HL-60 (cell line): ENCODE measurements at places on chromosomes 2 and 18.
A peak's percentile ranks its signal among the peaks of the same experiment; 100 is the strongest.

GRCh38 chr2:205582366-205582765 lies 99.9 kb upstream of the NRP2 start:
- no peak for DNase-seq

DNA sequence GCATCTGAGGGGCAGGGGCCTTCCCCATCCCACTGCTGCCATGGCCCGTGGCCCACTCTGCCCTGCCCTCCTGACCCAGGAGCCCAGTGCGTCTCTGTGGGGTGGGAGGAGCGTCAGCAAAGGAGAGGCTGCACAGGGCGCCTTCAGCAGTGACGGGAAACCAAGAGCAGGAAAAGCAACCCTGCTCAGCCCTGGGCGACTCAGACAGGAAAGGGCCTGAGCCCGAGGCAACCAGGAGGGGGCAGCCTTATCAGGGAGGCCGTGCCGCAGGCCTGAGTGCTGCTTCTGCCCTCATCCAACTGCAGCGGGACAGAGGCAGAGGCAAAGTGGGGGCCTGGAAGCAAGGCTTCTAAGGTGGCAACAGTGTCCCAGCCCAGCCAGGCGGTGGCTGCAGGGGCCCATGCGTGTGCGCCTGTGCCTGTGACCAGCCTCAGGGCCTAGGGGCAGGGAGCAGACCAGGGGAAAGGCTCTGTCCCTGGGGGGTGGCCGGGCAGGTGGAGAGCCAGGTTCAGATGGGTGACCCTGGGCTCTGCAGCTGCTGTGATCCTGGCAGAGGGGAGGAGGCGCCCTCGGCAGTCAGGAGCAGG lies 23.3 kb upstream of the ALPI start:
- no peak for DNase-seq

- DNase-seq = no peak
Measured at GRCh38 chr2:227025510-227025909, 138.5 kb downstream of the COL4A4 start.

DNA sequence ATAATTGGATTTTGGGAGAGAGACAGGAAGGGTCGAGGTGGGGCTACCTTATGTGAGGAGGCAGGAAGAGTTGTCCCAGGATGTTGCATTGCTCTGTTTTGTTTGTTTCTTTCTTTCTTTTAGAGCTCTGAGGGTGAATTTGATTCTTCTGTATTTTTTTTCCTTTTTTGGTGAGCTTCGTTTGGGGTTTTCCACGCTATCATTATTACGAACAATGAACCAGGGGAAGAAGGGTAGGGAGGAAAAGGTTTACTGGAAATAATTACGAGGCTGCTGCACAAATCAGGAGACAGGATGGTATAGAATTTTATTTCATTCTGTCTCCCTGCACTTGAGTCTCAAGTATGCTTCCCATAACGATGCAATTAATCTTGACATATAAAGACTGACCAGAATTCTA lies 51.4 kb upstream of the ZNF516 start:
- DNase-seq = no peak

DNA sequence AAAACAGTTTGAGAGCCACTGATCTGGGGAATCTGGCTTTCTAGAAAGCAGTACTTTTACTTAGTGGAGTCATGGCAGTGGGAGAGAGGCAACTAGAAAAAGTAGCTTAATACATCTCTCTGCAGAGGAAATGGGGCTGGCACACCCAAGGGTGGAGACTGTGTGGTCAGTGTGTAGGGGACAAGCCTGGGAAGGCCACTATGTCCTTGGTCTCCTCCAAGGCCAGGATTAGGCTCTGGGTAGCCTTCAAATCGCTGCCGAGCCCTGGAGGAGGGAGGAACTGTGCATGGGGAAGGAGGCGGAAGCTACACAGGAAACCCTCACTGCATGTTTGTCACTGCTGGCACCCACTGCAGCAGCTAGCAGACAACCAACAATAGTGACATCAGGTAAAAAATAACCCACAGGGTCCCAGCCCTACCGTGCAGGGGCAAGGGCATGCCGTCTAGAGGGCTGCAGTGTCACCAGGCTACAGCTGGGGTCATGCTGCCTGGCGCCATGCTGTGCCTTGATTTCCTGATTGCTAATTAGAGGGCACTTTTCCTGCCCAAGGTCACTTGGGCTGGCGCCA lies 34.8 kb downstream of the LBH start:
- DNase-seq = peak; percentile 33

GRCh38 chr2:148338541-148338940 lies 306.0 kb upstream of the EPC2 start:
- no peak for DNase-seq

DNA sequence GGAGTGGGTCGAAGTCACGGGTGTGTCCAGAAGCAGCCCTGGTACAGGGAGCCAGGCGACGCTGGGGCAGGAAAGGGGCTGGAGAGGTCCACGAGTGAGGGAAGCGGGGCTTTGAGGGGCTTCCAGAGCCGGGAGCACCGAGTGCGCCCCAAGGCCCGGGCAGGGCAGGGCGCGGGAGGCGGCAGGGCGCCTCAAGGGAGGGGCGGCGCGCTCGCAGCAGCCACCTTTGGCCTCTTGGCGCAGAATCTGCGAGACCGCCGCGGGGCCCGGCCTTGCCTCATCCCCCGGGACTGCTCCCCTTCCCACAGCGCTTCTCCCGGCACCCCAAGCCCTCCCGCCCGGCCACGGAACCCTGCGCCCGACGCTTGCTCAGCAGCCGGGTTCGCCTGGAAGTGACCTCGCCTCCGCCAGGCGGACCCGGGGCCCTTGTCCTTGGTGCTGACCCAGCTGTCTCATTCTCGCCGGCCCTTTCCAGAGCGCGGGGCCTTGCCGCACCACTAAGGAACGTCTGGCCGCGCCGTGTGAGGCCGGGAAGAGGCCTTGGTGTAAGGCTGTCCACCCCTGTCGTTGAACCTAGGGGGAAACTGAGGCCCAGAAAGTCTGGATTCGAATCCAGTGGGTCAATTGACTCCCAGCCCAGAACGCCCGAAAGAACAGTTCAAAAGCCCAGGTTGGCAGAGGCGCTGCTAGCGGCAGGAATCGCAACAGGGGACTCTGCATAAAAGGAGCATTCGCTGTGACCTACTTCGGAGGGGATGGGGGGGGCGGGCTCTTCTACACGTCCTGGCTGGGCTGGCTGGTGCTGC lies 584 bp upstream of the DNER start:
- no peak for DNase-seq

DNA sequence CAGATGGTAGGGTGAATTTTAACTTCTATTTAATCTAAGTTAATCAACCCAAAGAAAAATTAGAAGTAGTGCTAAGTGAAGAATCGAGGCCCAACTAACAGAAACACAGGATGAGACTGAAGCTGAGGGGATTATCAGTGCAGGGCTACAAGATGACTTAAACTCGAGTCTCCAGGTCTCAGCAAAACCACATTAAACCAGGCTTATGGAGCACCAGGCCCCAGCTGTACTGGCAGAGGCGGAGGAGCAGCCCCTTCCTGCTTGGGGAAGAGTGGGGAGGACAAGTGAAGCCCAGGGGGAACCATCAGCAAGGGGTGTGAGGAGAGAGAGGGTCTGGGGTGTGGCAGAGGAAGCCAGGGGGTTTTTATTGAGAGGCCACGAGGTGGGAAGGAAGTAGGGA lies 135.9 kb upstream of the EPAS1 start:
- DNase-seq = no peak

DNA sequence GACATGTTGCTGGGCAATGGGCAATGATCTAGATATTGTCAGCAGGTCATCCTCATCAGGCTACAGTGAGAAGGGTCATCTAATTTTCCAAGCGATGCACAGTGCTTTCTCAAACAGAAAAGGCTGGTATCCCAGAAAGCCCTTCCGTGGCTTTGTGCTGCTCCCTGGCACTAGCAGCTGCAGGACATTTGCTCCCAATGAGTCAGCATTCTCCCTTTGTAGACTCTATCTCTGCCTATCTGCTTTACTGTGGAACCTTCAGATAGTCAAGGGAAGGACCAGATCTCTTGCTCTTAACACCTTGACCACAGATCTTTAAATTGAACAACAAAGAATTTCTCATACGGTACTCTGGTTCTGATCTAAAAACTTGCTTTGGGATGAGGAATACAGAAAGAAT lies 101.4 kb downstream of the CDH2 start:
- no peak for DNase-seq

DNA sequence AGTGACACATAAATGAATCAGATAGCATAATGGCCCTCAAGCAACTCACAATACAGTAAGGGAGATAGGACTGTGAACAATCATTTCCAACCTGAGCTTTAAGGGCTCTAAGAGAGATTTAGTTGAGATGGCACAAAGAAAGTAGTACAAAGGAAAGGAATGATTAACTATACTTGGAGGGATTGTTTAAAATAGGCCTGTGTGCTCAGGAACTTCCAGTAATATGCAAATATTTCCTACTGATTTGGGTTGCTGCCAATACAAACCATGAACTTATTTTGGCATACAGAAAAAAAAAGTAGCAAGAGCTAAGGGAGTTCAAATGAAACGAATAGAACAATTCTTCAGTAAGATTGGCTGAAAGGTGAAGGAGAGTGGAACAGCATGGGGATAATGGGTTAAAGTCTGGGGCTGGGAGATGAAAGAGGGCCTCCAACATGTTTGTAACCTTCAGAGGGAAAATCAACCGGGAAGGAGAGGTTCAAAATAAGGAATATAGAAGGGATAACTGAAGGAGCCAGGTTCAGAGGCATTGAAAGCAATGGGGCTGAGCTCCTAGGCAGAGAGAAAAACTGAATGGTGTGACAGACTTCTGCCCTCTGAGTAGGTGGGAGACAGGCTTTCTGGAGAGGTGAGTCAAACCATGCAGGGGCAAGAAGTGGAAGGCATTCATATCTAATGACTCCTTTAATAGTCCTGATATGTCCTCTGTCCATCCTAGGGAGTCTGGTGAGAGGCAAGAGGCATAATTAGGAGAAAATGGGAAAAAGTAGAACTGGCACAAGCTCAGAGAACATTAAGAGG lies 83.5 kb downstream of the DNAH7 start:
- no peak for DNase-seq
